HCT116 (cell line): ENCODE measurements at places on chromosomes 5 and 9. TPM values are rescaled to one million over a fixed set of nuclear protein-coding genes. Genes with fewer than 3 reads are reported as not detected.

GRCh38 chr9:79912318-79913070 is 340.7 kb downstream of the TLE4 start:
- no peak for DNase-seq

Gene CKMT2
- not detected for total RNA-seq

Gene TMEM174
- not detected for total RNA-seq

Gene MARVELD2
- total RNA-seq: 21.6 TPM

GRCh38 chr5:124660229-124661093 is 86.0 kb downstream of the ZNF608 start:
- no peak for DNase-seq

- no peak for DNase-seq
These were observed 93.2 kb downstream of the EQTN start for GRCh38 chr9:27203783-27204182.

Gene GPR21
- 1.1 TPM for total RNA-seq

GRCh38 chr9:134681061-134681661 is 39.6 kb downstream of the COL5A1 start:
- no peak for DNase-seq

- DNase-seq: no peak
These were observed 519 bp downstream of the HSPA5 start for GRCh38 chr9:125240649-125240999.
